Epithelial cell of umbilical artery (primary cell): ENCODE measurements at places on chromosomes 1 and 21. TPM values are rescaled to one million over a fixed set of nuclear protein-coding genes. Genes with fewer than 3 reads are reported as not detected.

Gene PTGER3
- under 0.01 and 0.32 TPM in 2 replicates for total RNA-seq

Gene C8A
- not detected in 2 replicates for total RNA-seq

Gene FMN2
- not detected in 2 replicates for total RNA-seq

Gene LRRC7
- total RNA-seq: under 0.01 TPM in 1 of 2 replicates, not detected in the other

Gene UTS2
- under 0.01 TPM in 1 of 2 replicates, not detected in the other for total RNA-seq

Gene VWA1
- total RNA-seq: 0.91 and 1.6 TPM in 2 replicates

Gene SLFNL1
- total RNA-seq: 0.46 TPM in 1 of 2 replicates, not detected in the other

Gene SH2D1B
- total RNA-seq: not detected in 2 replicates

Gene RAB25
- total RNA-seq: not detected in 2 replicates

Gene ARL8A
- total RNA-seq: 21.8 and 39.2 TPM in 2 replicates

Gene FAM72C
- 0.65 and 1.2 TPM in 2 replicates for total RNA-seq

Gene PIGR
- not detected in 2 replicates for total RNA-seq

Gene PGLYRP4
- total RNA-seq: not detected in 2 replicates

Gene SLC25A33
- total RNA-seq: 8.4 and 13.8 TPM in 2 replicates

Gene SPRR3
- total RNA-seq: not detected in 2 replicates

Gene FCMR
- total RNA-seq: 0.32 TPM in 1 of 2 replicates, not detected in the other

Gene SEMA6C
- 5.8 and 8.8 TPM in 2 replicates for total RNA-seq

Gene PTPN7
- 0.30 and 3.2 TPM in 2 replicates for total RNA-seq

Gene RORC
- total RNA-seq: not detected in 2 replicates

Gene PLA2G2F
- not detected in 2 replicates for total RNA-seq

Gene PKLR
- not detected in 2 replicates for total RNA-seq

Gene ASCL5
- total RNA-seq: not detected in 2 replicates

Gene VCAM1
- total RNA-seq: 14.3 and 47.1 TPM in 2 replicates

Gene CD164L2
- not detected in 2 replicates for total RNA-seq

Gene ZNF695
- total RNA-seq: 1.6 and 4.0 TPM in 2 replicates

Gene AMPD1
- total RNA-seq: not detected in 2 replicates

Gene CD5L
- total RNA-seq: not detected in 2 replicates

Gene PRMT6
- 22.4 and 26.7 TPM in 2 replicates for total RNA-seq

Gene PPIAL4G
- not detected in 2 replicates for total RNA-seq

Gene NBPF26
- total RNA-seq: 9.1 and 10.6 TPM in 2 replicates

Gene MYOG
- total RNA-seq: not detected in 2 replicates
